Naive thymus-derived CD8-positive, alpha-beta T cell (primary cell): ENCODE measurements at places on chromosomes 16 and 17. TPM values are rescaled to one million over a fixed set of nuclear protein-coding genes. Genes with fewer than 3 reads are reported as not detected.

GRCh38 chr16:64919929-64920607 is 201.8 kb downstream of the CDH11 start:
- no peak for DNase-seq

DNA sequence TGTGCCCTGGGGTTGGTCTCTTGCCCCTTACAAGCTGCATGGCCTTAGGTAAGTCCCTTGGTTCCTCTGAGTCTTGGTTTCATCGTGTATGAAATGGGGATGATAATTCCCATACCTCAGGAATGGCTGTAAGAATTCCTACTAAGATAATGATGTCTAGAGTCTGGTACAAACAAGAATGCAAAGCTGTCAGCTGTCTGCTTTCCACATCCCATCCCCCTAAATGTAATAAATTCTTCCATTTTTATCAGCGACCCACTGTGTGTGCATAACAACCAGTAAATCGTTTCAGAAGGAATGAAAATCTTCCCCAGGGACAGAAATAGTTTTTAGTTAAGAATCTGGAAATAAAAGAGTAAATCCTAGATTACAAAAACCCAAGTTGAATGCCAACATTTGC is 95.4 kb downstream of the CPPED1 start:
- DNase-seq, result no peak

DNA sequence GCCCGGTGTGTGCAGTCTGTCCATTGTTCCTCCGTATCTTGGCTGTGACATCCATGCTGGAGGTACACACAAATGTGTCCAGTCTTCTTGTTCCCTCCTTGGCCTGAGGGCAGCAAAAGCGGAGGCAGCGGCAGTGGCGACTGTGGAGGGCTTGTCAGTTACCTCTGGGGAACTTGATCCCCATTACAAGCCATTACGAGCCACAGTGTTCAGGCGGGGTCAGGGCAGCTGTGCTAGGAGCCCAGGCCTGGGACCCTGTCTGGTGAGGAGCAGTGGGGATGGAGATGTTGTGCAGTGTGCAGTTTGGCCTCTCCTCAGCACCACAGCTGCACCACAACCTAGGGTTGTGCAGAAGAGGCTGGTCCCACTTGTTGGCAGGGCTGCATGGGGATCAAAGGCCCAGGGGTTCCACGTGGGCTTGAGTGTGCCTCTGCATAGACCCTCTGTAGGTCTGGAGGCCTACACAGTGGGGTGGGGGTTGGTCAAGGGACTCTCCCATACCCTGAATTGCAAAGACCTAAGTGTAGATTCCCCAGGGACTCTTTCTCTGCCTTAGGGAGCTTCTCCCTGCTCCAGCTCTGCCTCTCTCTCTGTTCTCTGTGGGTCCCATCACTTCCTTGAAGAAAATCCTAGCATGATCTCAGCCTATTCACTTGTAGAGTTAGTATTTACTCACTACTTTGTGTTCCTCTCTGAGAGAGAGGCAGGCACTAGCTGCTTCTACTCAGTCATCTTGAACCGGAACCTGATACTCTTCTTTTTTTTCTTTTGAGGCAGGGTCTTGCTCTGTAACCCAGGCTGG is 58.8 kb downstream of the SLFN11 start:
- no peak for DNase-seq

GRCh38 chr16:1601489-1601888 is 10.4 kb downstream of the IFT140 start:
- no peak for DNase-seq

- DNase-seq, result peak; percentile 63
Measured at GRCh38 chr17:73710095-73710592, 65.9 kb upstream of the SDK2 start.

DNA sequence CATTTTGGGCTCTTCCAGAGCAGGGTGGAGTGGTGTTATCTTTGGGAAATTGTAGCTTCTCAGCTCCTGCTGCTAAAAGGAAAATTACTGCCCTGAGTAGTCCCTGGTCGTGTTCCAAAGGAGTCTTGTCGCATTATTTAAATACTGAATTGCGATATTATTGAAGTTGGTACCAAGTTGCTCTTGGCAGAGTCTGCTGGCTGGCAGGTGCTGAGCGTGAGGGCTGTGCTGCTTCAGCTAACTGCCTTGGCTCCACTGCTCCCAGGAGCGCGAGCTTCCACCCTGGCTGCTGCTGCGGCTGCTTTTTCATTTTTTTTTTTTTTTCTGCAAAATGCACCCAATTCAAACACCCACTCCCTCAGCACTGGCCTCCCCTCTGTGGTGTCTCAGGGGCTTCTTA is 289.8 kb downstream of the MAF start:
- no peak for DNase-seq

DNA sequence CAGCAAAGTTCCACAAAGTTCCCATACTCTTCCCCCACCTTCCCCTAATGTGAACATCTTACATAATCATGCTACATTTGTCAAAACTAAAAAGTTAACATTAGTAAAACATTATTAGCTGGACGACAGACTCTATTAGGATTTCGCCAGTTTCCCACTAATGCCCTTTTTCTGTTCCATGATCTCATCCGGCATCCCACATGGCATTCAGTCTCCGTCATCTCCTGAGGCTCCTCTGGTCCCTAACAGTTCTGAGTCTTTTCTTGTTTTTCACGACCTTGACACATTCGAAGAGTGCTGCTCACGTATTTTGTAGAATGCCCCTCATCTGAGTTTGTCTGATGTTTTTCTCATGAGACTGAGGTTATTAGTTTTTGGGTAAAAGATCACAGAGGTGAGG is 8.8 kb upstream of the MPRIP start:
- DNase-seq, result no peak

DNA sequence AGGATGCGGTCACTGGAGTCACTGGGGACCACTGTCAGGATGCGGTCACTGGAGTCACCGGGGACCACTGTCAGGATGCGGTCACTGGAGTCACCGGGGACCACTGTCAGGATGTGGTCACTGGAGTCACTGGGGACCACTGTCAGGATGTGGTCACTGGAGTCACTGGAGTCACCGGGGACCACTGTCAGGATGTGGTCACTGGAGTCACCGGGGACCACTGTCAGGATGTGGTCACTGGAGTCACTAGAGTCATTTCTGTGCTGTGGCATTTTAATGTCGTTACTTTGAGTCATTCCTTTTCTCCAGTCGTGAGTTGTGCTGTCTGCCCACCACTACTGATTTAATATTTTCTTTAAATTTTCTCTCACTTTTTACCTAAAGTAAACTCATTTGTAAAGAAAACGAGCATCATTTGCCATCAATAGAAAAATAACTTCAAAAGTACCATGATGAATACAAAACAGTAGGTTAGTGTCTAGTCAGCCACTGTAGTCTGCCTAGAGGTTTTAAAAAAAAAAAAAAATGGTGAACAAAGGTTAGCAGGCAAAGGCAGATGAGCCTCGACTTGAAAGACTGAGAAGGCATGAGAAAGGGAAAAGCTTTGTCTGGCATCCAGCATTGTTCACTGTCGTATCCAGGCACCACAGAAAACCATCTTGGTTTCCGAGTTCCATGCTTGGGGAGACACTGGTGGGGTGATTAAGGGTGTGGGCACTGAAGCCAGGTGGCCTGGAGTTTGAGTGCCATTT is 346.6 kb downstream of the SNX29 start:
- DNase-seq, result peak; percentile 72

Gene NETO2
- total RNA-seq, result 0.38 TPM

Gene DNAH3
- total RNA-seq, result not detected

DNA sequence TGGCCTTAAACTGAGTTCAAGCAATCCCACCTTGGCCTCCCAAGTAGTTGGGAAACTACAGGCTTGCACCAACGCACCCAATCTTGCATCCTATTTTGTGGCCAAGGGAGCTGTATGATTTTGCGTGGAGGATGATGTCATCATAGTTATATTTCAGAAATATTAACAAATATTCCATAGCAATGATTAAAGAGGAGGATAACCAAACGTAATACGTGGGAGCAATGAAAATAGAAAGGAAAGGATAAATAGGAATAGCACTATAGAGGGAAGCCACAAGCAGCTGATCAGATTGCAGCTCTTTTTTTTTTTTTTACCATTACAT is 2.2 kb upstream of the YWHAE start:
- DNase-seq, result no peak

DNA sequence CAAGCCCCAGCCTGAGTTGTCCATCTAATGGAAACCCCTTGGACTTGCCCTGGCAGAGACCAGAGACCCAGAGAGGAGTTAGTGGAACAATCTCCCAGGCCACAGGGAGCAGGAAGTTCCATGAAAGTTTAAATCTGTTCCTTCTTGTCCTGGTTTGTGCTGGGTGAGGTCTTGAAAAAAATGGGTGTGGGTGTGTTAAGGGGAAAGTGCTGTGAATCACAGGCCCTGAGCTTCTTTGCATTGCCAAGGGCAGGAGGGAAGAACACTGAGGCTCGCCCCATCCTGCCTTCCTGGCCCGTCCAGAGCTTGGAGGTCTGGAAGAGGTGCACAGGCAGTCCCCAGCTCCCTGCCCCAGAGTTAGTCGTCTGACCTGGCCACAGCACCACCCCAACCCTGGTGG is 2.3 kb downstream of the ADORA2B start:
- no peak for DNase-seq

GRCh38 chr16:65754820-65755691 is 611.4 kb upstream of the CDH5 start:
- no peak for DNase-seq

DNA sequence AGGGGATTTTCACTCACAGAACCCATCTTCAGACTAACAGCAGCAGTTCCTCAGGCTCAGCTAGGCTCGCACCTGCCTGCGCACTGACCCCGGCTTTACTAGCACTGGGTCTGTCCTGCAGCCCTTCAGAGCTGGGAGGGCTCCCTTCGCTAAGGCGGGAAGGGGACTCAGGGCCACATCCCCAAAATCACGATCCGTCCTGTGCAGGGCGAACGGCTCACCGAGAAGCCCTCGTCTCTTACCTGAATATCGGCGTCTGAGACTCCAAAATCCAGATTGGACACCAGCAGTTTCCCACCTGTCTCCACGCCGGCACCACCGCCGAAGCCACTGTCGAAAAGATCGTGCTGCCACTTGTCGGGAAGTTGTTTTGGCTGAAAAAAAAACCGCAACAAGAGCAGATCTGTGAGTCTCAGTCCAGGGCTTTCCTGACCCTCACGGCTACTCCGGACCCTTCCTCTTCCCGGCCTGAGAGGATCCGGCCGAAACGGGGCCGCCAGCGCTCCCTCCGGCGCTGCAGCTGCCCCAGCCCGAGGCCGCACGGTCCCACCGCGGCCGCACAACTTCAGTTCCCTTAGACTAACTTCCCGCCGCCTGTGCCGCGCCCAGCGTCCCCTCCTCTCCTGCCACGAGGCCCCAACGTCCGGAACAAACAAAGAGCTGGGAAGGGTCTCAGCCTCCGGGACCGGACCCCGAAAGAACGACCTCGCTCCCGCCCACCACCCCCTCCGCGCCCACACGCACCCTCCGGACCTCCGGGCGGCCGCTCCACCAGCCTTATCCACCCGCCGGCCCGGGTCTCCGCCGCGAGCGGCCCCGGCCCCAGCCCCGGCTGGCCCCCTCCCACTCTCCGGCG is 711 bp downstream of the ALYREF start:
- DNase-seq, result no peak

DNA sequence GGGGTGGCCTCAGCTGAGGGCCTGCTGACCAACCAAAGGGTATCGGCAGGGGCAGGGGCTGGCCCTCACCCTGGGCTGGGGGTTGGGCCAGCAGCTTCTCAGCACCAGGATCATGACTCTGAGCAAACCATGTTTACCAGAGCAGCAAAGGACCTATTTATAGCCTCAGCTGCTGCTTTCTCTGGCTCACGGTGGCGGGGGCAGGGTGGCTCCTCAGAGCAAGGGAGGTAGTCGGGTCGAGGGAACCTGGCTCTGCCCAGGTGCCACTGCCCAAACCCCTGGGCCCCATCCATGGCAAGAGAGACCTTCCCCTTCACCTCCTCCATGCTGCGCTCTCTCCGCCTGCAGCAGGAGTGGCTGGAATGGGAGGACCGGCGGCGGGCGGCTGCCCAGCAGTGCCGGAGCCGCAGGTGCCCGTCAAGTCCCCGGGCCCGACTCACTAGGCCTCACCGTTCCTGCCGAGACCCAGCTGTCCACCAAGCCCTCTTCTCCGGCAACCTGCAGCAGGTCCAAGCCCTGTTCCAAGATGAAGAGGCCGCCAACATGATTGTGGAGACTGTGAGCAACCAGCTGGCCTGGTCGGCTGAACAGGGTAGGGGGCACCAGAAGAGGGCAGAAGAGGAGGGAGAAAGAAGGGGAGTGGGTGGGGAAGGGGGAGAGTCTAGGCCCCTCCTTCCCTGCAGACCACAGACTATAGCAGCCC is at the start of gene ASB16:
Gene ASB16, plus strand, starts transcription at position 206 of the 703 bp plus-strand sequence. Its CDS starts 86 bp downstream, at position 292.
- DNase-seq, result no peak
